ENCODE measurements at places on chromosomes 11 and 22. TPM values are rescaled to one million over a fixed set of nuclear protein-coding genes. Genes with fewer than 3 reads are reported as not detected.

BLID gene
- total RNA-seq = 0.27 TPM

COX8A gene
- 690 TPM for total RNA-seq

MYBPC3 gene
- total RNA-seq = 1.3 TPM

SSRP1 gene
- total RNA-seq = 54.8 TPM

USH1C gene
- 2.6 TPM for total RNA-seq

C1QTNF4 gene
- total RNA-seq = 3.0 TPM

Data from adrenal gland (tissue), 19 donors.